Germinal center (tissue), 1 donor: ENCODE measurements at places on chromosomes 2 and 18.

DNA sequence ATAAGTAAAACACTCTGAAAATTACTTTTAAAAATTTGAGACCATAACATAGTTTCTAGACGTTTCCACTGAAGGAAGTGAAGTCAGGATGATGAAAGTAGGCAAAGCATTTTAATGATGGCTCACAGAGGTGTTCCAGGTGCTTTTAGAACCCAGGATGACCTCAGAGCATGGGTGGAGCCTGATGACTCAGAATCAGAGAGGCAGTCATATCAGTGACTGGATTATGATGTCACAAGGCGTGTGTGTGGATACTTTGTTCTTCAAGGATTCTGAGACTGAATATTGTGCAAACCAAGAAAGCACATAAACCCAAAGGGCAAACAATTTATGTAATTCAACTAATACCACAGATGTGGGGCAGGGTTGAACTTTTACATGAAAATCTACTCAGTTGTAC, 208.0 kb upstream of the FBXO11 start:
- no peak for DNase-seq

- no peak for DNase-seq
These were observed 923.7 kb upstream of the CNTNAP5 start for GRCh38 chr2:123101434-123101833.

- no peak for DNase-seq
These were observed 31.6 kb downstream of the SUCLG1 start for GRCh38 chr2:84427235-84428138.

GRCh38 chr2:181041661-181042060, 61.3 kb downstream of the UBE2E3 start:
- no peak for DNase-seq

- DNase-seq: no peak
These were observed 99.3 kb downstream of the ROCK1 start for GRCh38 chr18:21012308-21012707.

GRCh38 chr2:191610756-191611155, 67.2 kb upstream of the NABP1 start:
- no peak for DNase-seq

DNA sequence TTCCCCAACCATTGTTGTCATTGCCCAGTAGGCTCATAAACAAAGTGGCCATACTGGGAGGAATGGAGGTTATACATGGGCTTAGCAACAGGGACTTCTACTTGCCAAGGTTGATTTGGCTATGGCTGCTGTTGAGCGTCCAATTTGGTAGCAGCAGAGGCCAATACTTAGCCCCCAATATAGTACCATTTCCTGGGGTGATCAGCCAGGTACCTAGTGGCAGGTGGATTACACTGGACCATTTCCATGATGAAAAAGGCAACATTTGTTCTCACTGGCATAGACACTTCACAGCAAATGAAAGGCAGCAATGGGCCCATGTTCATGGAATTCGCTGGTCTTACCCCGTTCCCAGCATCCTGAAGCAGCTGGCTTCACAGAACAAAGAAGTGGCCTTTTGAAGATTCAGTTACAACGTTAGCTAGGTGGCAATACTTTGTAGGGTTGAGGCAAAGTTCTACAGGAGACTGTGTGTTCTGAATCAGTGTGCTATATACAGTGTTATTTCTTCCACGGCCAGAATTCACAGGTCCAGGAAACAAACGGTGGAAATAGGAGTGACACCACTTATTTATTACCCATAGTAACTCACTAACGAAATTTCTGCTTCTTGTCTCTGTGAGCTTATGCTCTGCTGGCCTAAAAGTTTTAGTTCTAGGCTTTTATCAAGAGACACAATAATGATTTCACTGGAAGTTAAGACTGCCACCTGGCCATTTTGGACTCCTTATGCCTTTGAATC, 37.5 kb downstream of the FBXO11 start:
- DNase-seq: no peak

GRCh38 chr2:215136669-215137328, 1.6 kb downstream of the ABCA12 start:
- no peak for DNase-seq

DNA sequence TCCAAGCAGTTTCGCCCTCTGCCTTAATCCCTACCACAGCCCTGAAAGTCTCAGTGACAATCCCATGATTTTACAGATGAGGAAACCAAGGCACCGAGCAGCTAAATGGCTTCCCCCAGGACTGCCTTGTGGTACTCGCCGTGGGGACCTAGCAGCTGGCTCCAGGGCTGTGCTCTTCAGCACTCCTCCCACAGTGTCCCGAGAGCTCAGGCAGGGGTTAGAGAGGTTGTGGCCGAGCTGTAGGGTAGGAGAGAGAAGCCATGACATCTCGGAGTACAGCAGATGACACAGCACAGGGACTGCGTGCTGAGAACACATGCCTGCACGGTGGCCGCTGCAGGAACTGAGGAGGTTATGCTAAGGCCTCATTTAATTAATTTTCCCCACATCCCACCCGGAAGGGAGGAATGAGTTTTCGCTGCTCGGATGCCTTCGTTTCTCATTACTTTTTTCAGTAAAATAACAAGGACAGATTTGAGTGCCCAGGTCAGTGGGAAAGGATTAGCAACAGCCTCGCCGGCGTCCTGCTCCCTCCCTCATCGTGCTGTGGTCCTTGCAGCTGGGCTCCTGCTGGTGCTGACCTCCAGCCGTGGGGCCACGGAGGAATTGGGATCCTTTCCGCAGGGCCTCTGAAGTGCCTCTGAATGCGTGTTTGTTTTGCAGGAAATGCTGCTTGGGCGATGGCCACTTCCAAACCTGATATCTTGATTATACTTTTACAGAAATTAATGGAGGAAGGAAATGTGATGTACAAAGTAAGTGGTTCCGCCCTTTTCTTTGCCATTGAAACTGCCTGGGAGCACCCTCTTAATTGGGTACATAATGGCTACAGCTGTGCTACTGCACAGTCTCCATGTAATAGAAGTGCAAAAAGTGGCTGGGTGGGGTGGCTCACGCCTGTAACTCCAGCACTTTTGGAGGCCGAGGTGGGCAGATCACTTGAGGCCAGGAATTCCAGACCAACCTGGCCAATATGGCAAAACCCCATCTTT, 61.2 kb downstream of the WDSUB1 start:
- no peak for DNase-seq

GRCh38 chr2:16855183-16855582, 189.5 kb upstream of the CYRIA start:
- DNase-seq: no peak

DNA sequence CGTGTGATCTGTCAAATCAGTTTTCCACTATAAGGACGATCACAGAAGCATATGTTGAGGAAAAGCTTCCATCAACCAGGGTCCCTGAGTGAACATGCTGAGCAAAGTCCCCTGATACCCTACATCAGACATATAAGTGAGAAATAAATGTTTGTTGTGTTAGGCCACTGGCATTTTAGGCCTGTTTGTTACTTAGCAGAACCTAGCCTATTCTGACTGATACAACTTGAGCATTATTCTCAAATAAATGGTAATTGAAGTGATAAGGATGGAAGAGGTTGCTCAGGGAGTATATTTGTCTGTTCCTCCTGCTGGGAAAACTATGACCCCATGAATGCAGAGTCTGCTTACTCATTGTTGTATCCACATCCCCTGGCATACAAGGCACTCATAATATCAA, 106.4 kb downstream of the LOXHD1 start:
- DNase-seq: no peak

DNA sequence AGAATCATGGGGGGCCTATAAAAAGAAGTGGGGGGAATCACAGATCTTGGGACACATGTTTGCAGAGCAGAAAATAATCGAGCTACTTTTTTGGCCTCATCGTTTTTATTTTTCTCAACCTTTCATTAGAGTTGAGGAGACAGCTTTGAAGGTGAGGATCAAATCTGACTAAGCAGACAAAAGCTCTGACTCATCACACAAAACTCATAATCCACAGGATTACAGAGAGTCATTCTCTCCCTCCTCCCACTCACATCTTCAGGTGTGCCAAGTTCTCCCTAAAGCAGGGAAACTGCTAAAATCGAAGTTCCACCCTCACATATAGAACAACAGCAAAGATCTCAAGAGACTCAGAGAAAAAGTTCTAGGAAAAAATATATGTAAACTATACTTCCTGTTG, 15.6 kb downstream of the BAZ2B start:
- DNase-seq: no peak

GRCh38 chr2:161165811-161166210, 5.6 kb downstream of the TANK start:
- peak; percentile 13 for DNase-seq

- DNase-seq: no peak
These were observed 84.1 kb upstream of the NABP1 start for GRCh38 chr2:191593622-191594385.

- no peak for DNase-seq
These were observed 208.2 kb downstream of the SPP2 start for GRCh38 chr2:234258562-234259141.

DNA sequence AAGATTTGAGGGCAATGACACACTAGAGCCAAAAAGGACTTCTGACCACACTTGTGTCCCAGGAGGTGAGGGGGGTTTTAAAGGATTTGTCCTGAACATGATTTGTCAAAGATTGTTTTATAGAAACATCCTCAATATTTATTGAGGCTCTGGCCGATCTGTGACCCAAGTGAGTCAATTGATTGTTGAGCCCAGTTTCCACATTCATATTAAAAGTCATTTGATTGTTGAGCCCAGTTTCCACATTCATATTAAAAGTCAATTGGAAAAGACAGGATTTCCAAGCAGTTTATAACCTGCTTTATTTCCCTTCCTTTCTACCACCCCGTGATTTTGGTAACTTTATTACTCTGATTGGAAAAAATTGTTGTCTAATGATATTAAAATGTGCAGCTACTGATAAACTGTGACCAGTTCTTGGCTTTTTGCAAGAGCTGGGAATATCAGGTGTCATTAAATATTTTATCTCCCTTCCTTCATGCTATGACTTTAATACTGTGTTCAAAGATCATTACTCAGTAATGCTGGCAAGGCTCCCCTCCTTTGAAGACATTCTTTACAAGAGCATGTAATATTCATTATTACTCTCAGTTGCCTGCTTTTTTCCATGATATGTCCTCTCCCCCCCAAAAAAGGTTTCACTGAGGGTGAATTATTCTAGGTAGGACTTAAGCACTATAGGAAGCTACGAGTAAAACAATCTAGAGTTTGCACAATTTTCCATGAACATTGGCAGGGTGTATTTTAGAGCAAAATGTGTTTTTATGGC, 75.3 kb downstream of the HRH4 start:
- no peak for DNase-seq
